ENCODE measurements at places on chromosomes 7 and 10. TPM values are rescaled to one million over a fixed set of nuclear protein-coding genes. Genes with fewer than 3 reads are reported as not detected.

DNA sequence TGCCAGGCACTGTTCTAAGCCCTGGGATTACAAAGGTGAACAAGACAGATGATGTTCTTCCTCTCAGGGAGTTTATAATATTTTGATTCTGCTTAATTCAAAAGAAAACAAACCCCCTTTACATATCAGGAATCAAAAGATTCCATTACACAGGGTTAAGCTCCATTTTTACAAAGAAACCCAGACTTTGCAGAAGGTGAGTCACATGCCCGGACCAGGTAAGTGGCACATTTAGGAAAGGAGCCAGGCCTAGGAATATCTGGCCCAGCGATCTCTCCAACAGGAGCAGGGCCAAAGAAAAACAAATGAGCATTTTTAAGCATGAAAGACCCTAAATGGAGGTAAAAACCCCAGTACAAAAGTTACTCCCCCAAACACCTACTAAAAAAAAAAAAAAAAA, 1.1 kb downstream of the STN1 start:
- ATAC-seq = no peak

DNA sequence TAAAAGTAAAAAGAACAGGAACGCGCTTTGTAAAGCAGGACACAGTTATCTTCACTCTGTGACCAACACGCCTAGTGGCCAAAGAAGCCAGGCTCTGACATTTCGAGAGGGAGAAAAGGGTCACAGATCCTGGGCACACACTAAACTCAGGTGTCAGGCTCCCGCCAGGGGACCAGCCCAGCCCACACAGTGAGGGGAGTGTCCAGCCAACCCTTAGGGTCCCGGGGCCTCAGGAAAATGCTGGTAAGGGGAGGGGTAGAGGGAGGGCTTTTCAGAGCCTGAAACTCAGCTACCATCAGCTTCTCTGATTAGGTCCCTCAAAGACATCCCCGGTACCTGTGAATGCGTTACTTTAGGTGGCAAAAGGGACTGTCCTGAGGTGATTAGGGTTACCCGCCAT, 16.6 kb downstream of the ANXA11 start:
- no peak for ATAC-seq

The H2BK1 gene
- not detected for total RNA-seq

- no peak for ATAC-seq
These were observed 9.9 kb downstream of the OR9A2 start for GRCh38 chr7:143016996-143017395.

DNA sequence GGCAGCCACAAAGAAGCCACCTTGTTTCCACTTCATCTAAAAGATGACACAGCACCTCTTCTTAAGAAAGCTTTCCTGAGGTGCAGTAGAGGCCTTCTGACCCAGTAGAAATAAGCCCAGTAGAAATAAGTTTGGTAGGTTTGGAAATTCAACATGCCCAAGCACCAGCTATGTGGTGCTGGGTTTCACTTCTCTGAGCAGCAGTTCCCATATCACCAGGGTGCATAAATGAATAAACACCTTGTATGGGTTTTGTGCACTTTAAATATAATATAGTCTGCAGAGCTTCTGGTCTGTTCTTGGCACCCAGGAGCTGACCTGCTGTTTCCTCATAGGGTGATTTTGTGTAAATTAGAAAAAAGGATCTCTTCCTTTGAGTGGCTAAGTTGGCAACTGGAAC, 492.4 kb upstream of the SORCS1 start:
- no peak for ATAC-seq

The CAV1 gene
- 570 TPM for total RNA-seq

The STEAP1 gene
- total RNA-seq = 12.6 TPM

The INPP5A gene
- total RNA-seq = 263 TPM

- ATAC-seq = no peak
These were observed 154.8 kb downstream of the TNS3 start for GRCh38 chr7:47427051-47427643.

DNA sequence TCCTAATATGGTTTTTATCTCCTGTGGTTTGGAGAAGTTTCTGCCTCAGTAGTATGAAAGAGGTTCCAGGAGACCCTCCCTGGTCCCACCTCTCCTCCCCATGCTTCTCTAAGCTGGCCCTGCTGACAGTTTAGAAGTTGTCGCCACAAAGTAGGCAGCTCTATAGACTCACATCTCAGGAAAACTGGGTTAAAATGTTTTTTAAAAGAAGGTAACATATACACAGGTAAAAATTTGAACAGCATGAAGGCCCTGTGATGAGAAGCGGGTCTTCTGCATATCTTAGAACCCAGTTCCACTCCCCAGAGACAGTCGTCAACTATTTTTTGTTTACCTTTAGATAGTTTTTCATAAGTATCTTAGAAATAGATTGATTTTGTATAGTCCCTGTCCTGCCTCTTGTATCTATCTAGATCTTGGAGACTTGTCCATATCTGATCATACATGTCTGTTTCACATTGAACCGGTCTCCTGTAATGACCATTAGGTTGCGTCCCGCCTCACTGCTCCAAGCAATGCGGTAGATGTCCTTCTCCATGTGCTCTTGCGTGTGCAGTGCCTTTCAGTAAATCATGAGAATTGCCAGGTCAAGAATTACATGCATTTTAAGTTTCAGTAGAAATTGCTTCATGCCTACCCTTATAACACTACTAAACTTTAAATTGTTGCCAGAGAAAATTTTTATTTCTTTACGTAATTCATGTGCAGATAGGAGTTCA, 2.2 kb downstream of the DUSP5 start:
- ATAC-seq = no peak
